A673 (cell line): ENCODE measurements at places on chromosomes 12 and 14. TPM values are rescaled to one million over a fixed set of nuclear protein-coding genes. Genes with fewer than 3 reads are reported as not detected.

PMCH gene
- total RNA-seq, result not detected in 2 replicates

SRRM4 gene
- not detected in 2 replicates for total RNA-seq

RASAL1 gene
- 0.32 TPM in 1 of 2 replicates, not detected in the other for total RNA-seq

SERPINA9 gene
- not detected in 2 replicates for total RNA-seq

SELPLG gene
- total RNA-seq, result 0.34 and 0.35 TPM in 2 replicates

CCDC88C gene
- 36.8 and 49.1 TPM in 2 replicates for total RNA-seq

GRIP1 gene
- total RNA-seq, result 1.9 and 3.6 TPM in 2 replicates

TMBIM4 gene
- total RNA-seq, result 61.8 and 62.1 TPM in 2 replicates

PGF gene
- total RNA-seq, result 32.2 and 48.1 TPM in 2 replicates

APOF gene
- not detected in 2 replicates for total RNA-seq

LRP6 gene
- 97.4 and 108 TPM in 2 replicates for total RNA-seq

FAM186B gene
- total RNA-seq, result 0.19 and 0.20 TPM in 2 replicates

TDRD9 gene
- total RNA-seq, result not detected in 2 replicates

STAB2 gene
- not detected in 2 replicates for total RNA-seq

BATF gene
- not detected in 2 replicates for total RNA-seq

CLEC2B gene
- total RNA-seq, result 9.4 and 12.3 TPM in 2 replicates

MBIP gene
- 22.9 and 23.2 TPM in 2 replicates for total RNA-seq

GPR84 gene
- total RNA-seq, result not detected in 2 replicates

CD4 gene
- not detected in 2 replicates for total RNA-seq

KCNMB4 gene
- 1.9 and 2.3 TPM in 2 replicates for total RNA-seq

SLC8A3 gene
- total RNA-seq, result not detected in 2 replicates

GALNT6 gene
- 0.24 and 0.26 TPM in 2 replicates for total RNA-seq

CARMIL3 gene
- total RNA-seq, result 0.49 and 1.2 TPM in 2 replicates

PLEKHG7 gene
- total RNA-seq, result not detected in 2 replicates

INSM2 gene
- not detected in 2 replicates for total RNA-seq

PLEKHH1 gene
- total RNA-seq, result 8.9 and 13.7 TPM in 2 replicates

OTX2 gene
- total RNA-seq, result 129 and 147 TPM in 2 replicates

TAS2R13 gene
- 1.5 and 2.3 TPM in 2 replicates for total RNA-seq

OTOGL gene
- total RNA-seq, result 0.26 and 0.73 TPM in 2 replicates

CIROP gene
- not detected in 2 replicates for total RNA-seq

ISCU gene
- 73.4 and 79.3 TPM in 2 replicates for total RNA-seq
